ENCODE measurements at places on chromosomes 3 and 15. TPM values are rescaled to one million over a fixed set of nuclear protein-coding genes. Genes with fewer than 3 reads are reported as not detected.

The CLDN16 gene
- 0.08 TPM for total RNA-seq

The CHRM5 gene
- not detected for total RNA-seq

The SEMA3B gene
- 14.3 TPM for total RNA-seq

DNA sequence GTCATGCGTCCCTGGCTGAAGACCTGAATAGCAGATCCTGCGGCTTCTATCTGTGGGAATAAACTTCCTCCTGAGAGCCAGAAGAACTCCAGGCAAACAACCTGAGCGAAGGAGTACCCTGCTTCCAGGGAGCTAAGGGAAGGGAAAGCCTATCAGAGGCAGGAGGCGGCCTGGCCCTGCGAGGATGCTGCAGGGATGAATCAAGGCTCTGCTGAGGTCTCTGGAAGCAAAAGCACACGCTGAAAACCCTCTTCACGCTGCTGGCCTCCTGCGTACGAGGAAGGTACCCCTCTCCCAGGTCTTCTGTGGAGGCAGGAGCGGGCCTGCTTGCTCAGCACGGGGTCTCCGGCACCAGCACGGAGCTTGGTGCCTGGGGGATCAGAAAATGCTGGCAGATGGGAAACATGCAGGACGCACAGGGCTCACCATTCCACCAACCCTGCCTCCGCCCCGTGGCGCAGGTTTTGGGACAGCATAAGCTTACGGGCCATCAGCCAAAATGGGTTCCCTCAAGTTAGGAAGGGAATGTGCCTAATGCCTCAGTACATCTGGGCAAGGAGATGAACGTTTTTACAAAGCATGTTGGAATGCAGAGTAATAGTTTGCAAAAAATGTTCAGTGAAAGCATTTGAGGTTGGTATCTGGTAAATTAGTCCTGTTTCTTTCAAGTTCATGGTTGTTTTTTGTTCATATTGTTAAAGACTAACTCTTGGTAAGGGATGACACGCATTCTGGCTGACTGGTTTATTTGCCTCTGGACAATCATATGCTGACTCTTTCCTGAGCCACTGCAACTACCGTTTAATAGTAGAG is 72.3 kb downstream of the CHSY1 start:
- no peak for DNase-seq

DNA sequence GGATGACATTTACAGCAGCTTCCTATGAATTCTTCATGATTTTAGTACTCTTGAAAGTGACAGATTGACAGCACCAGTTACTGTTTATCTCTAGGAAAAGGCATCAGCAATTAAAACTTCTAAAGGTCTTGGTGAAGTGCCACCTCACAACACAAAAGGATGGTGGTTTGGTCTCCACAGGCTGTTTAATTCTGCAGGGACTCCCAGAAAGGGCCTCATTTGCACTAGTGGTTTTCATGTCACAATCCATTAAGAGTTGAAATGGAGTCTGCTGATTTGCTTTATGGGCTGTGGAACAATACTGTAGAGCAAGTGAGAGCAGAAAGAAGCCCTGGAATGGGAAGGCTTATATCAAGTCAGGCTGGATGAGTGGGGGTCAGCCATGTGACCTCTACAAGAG is 225.3 kb upstream of the KCNMB2 start:
- DNase-seq, result no peak

GRCh38 chr15:80475572-80475971 is 71.4 kb downstream of the ARNT2 start:
- no peak for DNase-seq

- no peak for DNase-seq
Observed at GRCh38 chr3:119417771-119418512, 45.5 kb downstream of the TMEM39A start.

GRCh38 chr15:52529341-52529924 is 753 bp upstream of the MYO5A start:
- DNase-seq, result no peak

DNA sequence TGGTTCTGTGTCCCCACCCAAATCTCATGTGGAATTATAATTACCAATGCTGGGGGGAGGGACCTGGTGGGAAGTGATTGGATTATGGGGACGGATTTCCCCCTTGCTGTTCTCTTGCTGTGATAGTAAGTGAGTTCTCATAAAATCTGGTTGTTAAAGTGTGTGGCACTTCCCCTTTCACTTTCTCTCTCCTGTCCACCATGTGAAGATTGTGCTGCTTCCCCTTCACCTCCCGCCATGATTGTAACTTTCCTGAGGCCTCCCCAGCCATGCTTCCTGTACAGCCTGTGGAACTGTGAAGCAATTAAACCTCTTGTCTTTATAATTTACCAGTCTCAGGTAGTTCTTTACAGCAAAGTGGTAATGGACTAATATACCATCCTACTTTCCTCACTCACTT is 289.6 kb downstream of the EFHB start:
- no peak for DNase-seq

- no peak for DNase-seq
Observed at GRCh38 chr3:129514563-129514962, 13.9 kb upstream of the RHO start.

DNA sequence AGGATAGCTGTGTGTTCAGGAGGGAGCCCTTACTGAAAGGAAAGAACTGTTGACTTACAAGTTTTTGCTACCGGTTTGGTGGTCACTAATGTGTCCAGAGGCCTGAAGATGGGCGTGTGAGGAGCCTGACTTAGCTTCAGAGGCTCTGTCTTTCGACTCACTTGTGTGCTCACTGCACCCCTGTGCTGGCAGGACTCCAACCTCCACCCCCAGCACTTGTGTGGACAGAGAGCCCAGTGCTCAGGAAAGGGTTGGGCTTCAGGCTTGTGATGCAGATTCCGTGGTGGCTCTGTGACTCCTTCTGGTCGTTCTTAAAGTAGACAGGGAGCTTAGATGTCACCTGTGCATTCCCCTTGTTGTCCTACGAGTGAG is 100.9 kb downstream of the PGPEP1L start:
- DNase-seq, result peak; percentile 55

DNA sequence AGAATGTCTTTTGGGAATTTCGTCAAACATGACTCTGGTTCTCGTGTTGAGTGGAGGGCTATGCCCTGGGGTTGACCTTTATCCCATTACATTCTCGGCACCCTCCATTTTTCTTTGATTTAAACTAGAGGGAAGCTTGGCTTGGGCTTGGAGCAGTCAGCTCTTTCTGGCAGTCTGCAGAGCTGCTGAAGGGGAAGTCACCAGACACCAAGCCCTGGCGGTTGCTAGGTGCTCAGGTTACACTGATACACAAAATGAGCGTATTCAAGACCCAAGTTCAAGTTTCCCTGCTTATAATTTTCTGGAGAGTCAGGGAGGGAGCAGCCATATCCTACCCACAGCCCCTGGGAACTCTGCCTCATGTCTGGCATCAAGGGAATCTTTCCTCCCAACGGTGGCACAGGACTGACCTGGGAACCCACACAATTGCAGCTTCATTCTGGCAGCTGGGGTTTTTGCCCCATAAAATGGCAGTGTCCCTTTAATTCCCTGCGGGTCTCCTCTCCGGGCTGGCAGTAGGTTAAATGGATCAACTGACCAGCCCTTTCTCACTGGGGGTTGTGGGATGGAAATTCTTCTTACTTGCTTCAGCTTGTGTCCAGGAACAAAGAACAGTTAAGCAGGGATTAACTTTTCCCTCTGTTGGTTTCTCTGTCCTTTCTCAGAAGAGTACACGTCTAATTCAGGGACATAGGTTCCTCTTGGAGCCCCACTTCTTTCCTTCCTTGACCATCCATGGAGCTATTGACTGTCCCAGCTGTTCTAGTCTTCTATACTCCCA is 110.0 kb upstream of the DLG1 start:
- DNase-seq, result no peak

GRCh38 chr3:177449360-177450006 is 252.2 kb upstream of the TBL1XR1 start:
- DNase-seq, result no peak

GRCh38 chr15:42215913-42216829 is 8.1 kb upstream of the VPS39 start:
- DNase-seq, result no peak

- no peak for DNase-seq
Observed at GRCh38 chr15:99707473-99708270, 25.6 kb downstream of the LYSMD4 start.

DNA sequence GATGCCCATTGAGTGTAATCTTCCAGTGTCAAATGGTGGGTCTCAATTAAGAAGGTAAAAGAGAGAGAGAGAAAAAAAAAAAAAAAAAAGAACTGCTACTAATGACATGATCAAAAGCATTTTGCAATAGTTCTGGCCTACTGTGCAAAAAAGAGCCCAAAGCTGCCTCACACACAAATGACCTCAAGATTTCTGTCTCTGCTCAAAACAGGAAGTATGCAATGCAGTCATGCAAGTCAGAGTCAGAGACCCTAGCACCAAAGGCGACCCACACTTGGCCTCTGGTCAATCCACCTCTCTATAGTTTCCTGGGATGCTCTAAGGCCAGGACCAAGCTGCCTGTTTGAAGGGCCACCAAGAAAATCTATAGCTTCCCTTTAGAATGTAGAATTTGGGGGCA is 323.5 kb downstream of the VPS13C start:
- no peak for DNase-seq
